ENCODE measurements at places on chromosomes 1 and 21.

- no peak for DNase-seq
Measured at GRCh38 chr1:151051356-151052009, 3.9 kb downstream of the C1orf56 start.

DNA sequence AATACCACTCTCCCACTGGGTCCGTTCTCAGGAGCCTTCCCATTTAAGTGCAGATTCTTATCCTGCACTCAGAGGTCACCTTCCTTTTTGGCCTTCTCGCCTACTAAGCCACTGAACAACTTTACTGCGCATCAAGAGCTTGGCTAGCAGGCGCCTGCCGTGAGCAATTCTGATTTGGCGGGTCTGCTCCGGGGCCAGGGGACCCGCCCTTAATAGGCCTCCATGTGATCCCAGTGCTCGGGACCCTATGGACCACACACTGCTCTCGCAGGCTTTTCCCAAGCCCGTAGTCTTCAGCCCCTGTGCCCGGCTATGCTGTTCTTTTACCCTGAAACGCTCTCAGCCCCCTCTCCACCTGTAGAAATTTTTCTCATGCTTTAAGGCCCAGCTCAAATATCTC is 45.1 kb downstream of the BCL9 start:
- DNase-seq: no peak

DNA sequence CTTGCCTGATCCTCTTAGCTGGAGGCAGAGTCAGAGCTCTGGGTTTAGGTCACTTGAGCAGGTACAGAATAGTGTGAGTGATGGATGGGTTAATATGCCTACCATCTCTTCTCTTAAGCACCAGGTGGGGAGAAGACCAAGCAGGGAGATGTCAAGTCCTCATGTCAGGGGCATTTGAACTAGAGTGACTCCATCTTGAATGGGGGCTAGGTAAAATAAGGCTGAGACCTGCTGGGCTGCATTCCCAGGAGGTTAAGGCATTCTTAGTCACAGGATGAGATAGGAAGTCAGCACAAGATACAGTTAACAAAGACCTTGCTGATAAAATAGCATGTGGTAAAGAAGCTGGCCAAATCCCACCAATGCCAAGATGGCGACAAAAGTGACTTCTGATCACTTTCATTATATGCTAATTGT is 77.4 kb upstream of the BTG3 start:
- DNase-seq: no peak

- DNase-seq: no peak
Measured at GRCh38 chr1:2554621-2555387, 1.4 kb upstream of the TNFRSF14 start.

DNA sequence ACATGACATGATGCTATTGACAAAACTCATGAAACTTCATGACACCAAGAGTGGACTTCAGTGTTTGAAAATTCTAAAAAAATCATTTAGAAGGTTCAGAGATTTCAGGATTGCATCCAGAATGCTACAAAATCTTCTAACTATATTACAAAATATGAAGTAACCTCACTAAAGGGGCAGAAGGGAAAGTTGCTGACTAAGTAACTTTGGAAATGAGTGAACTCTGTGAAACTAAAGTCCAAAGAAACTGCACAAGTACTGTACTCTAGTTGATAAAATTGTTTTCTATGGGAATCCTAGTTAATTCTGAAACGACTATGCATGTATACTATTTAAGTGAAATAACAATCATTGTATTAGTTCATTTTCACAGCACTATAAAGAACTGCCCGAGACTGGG is 184.4 kb downstream of the LYPLAL1 start:
- DNase-seq: no peak

- no peak for DNase-seq
Measured at GRCh38 chr1:47998396-47998990, 1.3 kb upstream of the TRABD2B start.

- DNase-seq: no peak
Measured at GRCh38 chr1:96367791-96368190, 353.8 kb upstream of the PTBP2 start.

GRCh38 chr1:11283151-11283550 is 10.2 kb downstream of the UBIAD1 start:
- DNase-seq: no peak

DNA sequence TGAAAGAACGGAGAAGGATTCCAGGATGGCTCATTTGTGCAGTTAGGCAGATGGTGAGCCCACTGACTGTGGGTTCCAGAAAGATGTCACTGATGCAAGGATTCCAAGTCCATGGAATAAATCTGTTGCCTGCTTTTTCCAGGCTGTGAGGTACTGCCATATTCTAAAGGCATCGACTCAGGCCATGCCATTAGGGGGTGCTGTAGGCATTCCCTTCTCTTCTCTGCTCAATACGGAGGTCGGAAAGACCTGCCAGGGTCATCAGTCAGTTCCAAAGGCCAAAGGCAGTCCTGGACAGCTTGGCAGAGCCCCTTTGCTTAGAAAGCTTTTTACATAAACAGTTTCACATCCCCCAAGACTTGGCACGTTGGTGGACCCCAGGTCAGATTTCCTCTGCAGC is 31.7 kb upstream of the TMEM125 start:
- DNase-seq: peak; percentile 76

- no peak for DNase-seq
Measured at GRCh38 chr1:67482733-67483482, 52.7 kb upstream of the SERBP1 start.

- DNase-seq: no peak
Measured at GRCh38 chr1:15412175-15412800, 2.6 kb downstream of the EFHD2 start.

- no peak for DNase-seq
Measured at GRCh38 chr1:218390618-218391017, 45.5 kb downstream of the TGFB2 start.

DNA sequence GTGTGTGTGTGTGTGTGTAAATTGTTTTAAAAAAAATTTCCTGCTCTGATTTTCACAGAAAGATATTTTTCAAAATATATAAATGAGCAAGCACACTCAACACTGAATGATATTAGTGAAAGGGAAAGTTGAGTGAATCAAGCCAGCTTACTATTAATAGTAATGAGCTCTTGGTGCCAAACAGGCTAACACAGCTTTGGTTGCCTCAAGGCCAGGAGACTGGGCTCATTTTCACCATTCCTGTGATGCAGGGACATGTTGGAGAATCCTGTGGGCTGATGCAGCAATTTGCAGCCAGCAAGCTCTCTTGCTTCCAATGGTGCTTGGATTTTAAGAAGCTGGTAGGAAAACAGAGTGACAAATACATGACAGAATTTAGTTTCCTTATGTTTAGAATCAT is 30.2 kb downstream of the PLA2G4A start:
- DNase-seq: no peak

- DNase-seq: no peak
Measured at GRCh38 chr1:11525516-11525915, 46.6 kb downstream of the DISP3 start.

DNA sequence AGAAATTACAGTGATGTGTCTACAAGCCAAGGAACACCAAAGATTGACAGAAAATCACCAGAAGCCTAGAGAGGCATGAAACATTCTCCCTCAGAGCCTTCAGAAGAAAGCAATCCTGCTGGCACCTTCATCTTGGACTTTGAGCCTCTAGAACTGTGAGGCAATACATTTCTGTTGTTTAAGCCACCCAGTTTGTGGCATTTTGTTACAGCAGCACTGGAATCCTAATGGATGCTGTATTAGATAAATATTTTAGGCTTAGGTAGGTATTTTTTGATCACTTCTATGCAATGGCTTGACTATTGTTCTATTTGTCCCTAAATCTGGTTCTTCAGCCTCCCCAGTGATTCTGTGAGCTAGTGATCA is 453.1 kb downstream of the LTN1 start:
- no peak for DNase-seq

GRCh38 chr21:40723317-40723716 is 123.6 kb downstream of the DSCAM start:
- DNase-seq: no peak

DNA sequence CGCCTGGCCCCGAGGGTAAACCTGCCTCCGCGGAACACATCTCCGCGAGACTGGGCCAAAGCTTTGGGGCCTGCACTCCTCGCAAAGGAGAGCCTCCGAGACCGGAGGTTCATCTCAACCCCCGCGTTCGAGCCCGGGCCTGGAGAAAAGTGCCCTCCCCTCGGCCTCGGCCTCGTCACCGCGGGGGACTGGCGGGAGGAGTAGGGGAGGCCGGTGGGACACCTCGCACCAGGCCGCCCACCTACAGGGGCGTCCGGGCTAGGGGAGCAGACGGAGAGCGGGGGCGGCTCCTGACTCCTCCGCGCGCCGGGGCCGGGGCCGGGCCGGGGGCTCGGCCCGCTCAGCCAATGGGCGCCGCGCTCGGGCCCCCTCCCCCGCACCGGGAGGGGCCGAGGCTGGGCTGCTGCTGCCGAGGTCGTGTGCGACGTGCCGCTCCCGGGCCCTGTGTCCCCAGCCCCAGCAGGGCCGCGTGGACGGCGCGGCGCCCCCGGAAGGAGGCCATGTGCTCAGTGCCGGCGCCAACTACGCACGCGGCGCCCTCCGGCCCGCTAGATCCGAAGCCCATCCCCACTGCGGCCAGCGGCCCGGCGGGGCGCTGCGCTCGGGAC is 684 bp downstream of the SLC2A1 start:
- peak; percentile 35 for DNase-seq

- no peak for DNase-seq
Measured at GRCh38 chr1:222126052-222126451, 384.2 kb upstream of the DUSP10 start.

GRCh38 chr21:19908390-19908789 is 1089.8 kb upstream of the NCAM2 start:
- DNase-seq: no peak

DNA sequence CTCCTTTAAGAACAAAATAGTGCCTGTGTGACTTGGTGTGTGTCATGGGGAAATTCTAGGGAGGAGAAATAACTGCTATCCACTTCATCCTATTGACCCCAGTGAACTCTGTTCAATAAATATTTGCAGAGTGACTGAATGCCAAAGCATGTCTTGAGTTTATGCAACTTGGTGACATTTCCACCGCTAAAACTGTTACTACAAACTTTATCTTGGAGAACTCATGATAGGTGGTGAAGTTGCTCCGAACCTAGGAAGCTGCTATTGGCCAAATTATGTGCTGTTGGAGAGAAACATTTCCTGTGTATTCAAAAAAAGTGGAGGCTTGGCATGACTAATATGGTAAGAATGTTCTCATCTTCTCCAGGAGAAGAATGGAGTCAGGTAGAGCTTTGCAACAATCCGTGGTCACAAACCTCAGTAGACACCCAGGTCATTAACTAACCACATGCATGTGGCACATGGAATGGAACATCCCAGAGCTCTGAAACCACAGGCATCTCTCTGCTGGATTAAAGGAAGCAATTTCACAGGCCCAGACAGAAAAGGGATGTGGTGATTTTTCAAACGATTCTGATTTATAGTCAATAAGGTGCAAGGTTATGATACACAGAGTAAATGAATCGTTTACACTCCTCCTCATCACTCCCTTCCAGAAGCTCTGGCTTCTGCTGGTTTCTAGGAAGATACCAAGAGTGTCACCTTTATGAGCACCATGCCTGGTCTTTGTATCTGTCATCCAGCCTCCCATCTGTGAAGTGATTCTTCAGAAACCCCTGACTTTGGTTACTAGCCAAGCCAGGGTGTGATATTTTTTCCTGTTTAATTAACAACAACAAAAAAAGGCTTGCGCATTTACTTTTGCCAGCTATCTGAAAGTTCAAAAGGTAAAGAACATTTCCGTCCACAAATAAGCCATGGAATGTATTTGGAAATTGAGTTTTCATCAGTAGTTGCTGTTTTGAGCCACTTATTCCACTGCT is 361.1 kb downstream of the TGFB2 start:
- DNase-seq: peak; percentile 97

- peak; percentile 28 for DNase-seq
Measured at GRCh38 chr1:193031431-193031830, 27.7 kb downstream of the UCHL5 start.

- DNase-seq: no peak
Measured at GRCh38 chr1:23118957-23119792, 49.5 kb downstream of the LUZP1 start.

GRCh38 chr1:230061801-230062200 is 5.2 kb upstream of the GALNT2 start:
- DNase-seq: no peak

GRCh38 chr1:100322436-100323211 is 29.7 kb upstream of the CDC14A start:
- DNase-seq: peak; percentile 66

GRCh38 chr1:12434174-12434573 is 183.8 kb downstream of the DHRS3 start:
- DNase-seq: peak; percentile 76

DNA sequence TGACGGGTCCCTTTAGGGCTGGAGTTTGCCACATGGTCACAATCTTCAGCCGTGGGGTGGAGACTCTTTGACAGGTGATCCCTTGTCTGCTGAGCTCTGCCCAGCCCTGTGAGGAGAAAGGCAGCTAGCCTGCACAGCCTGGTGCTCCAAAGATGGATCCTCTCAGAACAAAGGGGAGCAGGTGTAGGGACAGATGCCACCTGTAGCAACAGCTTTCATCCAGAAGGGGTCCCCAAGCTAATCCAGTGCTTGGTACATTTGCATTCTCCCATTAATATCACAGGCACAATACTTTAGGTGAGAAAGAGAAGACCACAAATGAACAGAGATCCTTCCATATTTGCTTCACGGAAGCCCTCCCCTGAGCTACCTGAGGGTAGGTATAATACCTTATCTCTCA is 93.2 kb downstream of the CCDC185 start:
- no peak for DNase-seq

- DNase-seq: no peak
Measured at GRCh38 chr1:97337250-97338030, 583.4 kb downstream of the DPYD start.

GRCh38 chr21:42056468-42056867 is 14.6 kb upstream of the UMODL1 start:
- DNase-seq: no peak

GRCh38 chr21:38903690-38904139 is 98.0 kb downstream of the ETS2 start:
- no peak for DNase-seq

DNA sequence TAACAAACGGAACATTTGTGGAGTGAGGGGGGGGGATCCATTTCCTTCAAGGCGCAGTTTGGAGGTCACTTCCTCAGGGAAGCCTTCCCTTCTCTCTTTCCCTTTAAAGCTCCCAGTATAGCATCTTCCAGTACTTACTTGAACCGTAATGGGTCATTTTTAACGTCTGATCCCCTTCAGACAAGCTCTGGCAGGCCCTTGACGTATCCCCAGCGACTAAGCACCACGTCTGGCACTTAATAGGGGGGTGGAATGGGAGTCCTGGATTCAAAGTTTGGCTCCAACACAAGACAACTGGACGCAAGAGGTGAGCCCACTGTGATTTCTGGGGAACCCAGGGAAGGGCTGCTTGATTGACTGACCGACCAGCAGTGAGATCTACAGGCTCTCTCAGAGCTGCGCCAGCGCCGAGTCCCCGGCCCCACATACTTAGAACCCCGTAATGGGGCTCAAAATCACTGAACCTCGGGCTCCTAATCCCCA is 441 bp downstream of the YARS1 start:
- peak; percentile 36 for DNase-seq
